NCI-H526 treated with DMSO at 0.1 percent for 48 hours (cell line): ENCODE measurements at places on chromosomes 7 and 10.

DNA sequence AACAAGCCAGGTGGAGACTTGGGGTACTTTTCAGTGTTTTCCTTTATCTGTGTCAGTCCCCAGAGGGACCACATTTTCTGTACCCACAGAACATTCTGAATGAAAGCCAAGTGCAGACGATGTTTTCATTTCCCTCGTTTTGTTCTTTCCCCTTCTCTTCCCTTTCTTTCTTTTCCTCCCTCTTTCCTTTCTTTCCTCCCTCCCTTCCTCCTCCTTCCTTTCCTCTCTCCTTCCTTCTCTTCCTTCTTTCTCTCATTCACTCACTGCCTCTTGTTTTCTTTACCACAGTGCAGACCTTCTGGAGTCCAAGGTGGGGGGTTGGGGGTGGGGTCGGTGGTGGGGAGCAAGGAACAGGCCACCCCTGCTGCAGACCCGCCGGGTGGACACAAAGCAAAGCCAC is 141.4 kb upstream of the MKI67 start:
- no peak for DNase-seq

DNA sequence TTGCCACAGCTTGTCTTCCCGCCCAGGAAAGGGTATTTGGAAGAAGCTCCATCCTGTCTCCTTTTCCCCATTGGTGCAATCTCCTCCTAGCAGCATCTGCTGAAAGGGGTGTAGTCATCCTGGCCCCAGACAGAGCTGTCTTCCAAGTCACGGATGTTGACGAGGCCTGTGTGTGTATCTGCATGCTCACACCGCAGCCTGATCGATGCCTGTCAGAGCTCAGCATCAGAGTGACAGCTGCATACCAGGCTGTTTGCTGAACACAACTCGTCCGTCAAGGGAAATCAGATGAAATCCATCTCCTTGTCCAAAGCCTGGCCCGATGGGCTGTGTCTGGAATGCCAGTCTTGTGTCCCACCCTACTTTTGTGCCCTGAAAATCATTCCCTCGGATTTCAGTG is 21.2 kb upstream of the LRRC4 start:
- no peak for DNase-seq

- DNase-seq = peak; percentile 34
Measured at GRCh38 chr10:48251525-48252353, 22.8 kb downstream of the FRMPD2 start.

GRCh38 chr10:70893227-70894006 is 5.1 kb upstream of the PCBD1 start:
- DNase-seq = no peak

DNA sequence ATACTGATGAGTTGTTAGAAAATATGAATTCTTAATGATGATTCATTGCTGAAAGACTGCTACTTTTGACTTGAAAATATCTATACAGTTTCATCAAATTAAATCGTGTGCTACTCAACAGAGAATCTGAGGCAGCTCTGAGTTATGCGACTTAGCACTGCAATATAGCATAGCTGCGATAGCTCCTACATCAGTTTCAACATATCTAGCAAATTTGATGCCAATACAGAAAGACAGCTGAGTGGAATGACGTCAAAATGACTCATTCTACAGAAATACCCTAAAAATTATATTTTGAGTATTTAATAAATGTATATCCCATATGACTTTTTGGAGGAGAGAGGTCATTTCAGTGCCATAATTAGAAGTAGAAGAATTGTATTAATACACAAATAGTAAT is 1.1 kb upstream of the TARP start:
- no peak for DNase-seq

DNA sequence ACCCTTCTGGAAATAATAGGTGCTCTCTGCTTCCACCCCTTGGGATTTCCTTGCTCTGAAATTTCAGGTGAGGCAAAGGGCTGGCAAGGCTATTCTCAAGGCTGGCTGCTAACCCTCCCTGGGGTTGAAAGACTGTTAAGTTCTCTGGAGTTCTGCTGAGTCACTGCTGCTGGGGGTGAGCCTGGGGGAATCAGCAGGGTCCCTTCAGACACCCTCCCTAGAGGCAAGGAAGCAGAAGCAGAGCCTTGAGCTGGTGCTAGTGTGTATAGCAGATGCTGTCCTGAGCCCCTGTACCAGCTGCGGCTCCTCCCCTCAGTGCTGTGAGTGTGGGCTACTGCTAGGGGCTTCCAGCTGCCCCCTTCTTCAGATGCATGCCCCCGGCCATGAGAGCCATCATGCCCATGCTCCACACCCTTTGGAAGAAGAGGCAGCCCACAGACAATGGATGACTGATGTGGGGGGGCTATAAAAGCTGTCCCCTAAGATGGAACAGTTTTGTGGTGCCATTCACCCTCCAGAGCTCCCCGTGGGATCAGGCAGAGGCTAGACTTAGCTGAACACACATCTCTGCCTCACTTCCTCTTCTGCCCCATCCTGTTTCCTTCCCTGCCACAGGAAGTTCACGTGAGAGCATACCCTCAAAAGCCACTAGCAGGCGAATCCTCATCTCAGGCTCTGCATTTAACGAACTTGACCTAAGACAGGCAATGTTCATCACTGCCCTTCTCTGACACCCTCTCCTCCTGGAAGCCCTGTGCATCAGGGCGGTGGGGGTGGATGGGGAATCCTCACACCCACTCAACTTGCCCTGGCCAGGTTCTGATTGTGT is 91.8 kb downstream of the SH3PXD2A start:
- DNase-seq = no peak

DNA sequence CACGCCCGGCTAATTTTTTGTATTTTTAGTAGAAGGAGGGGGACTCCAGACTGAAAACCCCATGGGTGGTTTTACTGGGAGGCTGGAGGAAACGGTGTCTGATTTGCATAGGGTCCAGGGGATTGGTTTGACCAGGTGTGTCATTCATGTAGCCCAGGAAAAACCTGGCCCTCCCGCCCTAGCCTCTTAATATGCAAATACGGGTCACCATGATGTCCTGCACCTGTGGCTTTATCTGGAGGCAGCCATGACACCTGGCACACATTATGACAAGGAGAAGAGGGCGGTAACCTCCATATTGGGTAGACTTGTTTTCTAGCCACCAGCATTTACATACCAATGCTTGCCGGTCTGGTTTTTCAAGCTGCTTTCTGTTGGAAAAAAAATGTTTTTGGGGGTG is 68.0 kb downstream of the TRIL start:
- DNase-seq = peak; percentile 91

DNA sequence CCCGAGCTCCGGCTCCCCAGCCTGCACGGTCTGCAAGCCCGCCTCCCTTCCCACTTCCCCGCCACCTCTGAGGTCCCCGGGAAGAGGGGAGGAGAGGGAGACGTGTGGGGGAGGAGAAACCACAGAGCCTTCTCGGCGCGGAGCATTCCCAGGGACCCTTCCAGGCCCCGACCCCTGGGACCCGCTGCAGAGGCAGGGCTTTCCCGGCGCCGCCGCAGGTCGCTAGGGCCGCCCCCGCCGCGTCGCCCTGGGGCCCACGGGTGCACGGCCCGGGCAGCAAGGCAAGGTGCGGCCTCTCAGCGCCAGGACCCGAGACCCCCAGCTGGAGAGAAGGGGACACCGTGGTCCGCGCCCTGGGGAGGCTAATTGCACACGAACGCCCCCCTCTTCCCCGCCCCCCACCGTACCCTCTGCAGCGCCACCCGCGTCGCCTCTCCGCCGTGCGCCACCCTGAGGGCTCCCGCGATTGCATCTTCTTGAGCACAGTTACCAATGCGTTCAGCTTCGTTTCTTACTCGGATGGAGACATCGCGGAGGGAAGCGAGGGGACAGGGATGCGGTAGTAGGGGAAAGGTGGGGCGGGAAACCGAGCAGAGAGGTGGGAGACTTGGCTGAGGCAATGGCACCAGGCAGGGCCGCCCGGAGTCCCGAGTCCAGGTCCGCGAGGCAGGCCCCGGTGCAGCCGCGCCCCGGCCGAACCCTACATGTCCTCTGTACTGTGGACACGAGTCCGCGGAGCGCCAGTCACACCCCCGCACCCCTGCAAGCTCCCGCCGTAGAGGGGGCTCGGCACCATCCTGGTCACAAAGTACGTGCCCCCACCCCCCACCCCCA is 28.9 kb downstream of the SKIDA1 start:
- peak; percentile 50 for DNase-seq

DNA sequence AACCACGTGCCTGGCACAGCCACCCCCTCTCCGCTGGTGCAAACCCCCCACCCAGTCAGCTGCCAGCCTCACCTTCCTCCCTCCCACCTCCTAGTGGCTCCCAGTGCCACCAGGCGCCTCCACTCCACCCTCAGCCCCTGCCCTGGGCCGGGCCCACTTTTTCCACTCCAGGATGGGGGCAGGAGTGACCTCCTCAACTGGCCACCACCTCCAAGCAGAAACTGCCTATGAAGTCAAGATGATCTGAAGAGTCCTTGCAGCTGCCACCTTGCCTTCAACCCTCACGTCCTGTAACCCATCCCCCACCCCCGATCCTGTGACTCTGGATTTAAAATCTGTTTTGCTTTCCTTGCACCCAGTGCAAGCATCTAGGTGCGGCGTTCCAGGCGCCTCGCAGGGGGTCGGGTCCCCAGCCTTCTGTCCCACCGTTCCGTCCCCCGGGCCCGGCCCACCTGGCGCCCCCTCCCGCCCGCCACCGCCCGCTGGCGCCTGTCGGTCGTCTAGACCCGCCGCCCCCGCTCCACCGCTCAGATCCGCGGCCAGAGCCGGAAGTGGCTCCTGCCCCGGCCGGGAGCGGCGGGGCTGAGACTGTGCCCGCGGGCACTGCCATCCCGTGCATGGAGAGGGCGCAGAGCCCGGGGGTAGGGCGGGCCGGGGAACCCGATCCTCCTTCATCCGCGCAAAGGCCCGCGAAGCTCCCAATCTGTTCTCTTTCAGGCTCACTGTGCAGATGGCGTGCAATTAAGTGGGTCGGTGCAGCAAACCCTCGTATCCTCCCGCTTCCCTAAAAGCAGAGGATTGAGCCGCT is 51.2 kb upstream of the GTF2I start:
- DNase-seq = peak; percentile 13

DNA sequence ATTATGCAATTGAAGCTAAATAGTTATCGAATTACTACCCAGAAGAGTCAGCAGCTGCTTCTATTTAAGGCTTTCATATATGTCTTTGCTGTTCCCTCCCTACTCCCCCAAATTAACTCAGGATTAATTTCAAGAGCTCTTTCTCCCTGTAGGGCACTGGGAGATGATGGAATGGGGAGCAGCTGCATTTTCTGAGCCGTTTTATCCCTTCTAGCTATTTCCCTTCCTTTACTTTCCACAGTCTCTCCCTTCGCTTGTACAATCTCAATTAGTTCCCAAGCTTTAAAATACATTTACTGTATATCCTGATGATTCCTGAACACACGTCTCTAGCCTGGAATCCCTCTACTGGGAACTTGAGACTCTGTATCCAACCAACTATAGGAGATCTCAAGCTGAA is 19.8 kb upstream of the TSPAN12 start:
- no peak for DNase-seq

GRCh38 chr10:81911328-81911727 is 36.3 kb downstream of the NRG3 start:
- DNase-seq = no peak

DNA sequence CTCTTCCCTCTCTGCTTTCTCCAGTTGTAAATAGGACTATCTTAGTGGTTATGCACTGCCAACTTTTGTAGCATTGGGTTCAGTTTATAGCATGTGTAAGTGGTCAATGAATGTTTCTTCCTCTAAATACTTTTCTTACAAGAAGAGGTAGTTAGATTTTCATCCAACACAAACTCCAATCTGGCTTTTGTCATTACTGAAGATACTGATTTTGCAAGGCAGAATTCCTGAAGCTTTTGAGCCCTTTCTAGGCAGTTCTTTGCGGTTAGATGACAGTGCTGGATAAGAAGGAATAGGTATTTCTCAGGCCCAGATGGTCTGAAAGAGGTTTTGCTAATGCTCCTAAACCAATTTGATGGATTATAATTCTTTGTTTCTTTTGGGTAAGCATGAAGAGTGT is 60.5 kb downstream of the BICC1 start:
- DNase-seq = no peak

GRCh38 chr10:13348216-13349017 is at the start of gene SEPHS1:
Gene SEPHS1 (minus strand): TSS chr10:13348293. CDS start chr10:13344950, 3,343 bp downstream.
- DNase-seq = peak; percentile 36

DNA sequence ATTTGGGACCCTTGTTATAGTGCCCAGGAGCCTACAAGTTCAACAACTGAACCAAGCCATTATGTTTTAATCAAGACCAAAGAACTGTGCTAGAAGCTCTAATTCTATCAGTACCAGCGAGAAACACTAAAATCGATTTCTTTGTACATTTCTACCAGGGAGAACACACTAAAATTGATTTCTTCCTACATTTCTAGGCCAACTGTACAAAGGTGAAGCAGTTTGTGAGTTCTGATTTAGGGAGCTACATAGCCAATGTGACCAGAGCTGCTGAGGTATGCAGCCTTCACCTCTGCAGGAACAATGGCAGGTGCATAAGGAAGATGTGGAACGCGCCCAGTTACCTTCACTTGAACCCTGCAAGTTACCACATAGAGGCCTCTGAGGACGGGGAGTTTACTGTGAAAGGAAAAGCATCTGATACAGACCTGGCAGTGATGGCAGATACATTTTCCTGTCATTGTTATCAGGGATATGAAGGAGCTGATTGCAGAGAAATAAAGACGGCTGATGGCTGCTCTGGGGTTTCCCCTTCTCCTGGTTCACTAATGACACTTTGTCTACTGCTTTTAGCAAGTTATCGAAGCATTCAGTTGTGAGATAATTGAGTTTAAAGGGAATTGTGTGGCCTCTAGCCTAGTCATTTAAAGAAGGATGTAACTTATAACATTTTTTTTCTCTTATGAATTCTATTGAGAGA is 31.7 kb downstream of the HYAL4 start:
- DNase-seq = no peak

DNA sequence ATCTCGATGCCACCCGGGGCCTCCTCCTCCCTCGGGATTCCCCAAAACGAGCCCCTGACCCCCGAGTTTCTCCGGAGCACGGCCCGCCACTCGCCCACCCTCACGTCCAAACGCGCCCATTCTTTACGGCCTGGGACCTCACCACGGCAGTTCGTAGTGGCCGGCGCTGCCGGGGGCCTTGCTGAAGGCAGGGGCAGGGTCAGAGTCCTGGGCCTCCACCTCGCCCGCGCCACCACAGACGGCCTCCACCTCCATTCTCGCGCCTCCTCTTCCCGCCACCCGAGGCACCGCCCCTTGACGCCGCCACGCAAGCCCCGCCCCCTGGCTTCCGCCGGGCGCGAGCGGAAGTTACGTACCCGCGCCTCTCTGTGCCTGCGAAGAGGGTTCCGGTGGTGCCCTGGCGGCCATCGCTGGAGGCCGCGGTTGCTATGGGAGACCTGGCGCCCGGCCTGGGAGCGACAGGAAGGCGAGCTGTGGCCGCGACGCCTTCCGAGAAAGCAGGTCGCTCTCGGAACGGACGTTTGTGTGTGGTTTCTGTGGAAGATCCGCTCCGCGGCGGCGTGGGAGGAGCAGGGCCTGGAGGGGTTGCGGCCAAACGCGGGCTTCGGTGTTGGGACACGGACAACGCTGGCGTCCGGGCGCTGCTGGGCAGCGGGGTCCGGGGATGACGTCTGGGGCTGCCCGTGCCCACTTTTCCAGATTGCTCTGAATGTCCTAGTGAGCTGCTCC is at the start of gene RFC2:
TSS of gene RFC2 (minus strand) at position 271 of the 729 bp plus-strand sequence. CDS start at position 255, 16 bp downstream.
- peak; percentile 79 for DNase-seq

- peak; percentile 99 for DNase-seq
Measured at GRCh38 chr7:129224251-129225205, at the start of gene AHCYL2. Gene AHCYL2 (plus strand): TSS chr7:129225030.
